ENCODE measurements at places on chromosomes 3 and 15.

DNA sequence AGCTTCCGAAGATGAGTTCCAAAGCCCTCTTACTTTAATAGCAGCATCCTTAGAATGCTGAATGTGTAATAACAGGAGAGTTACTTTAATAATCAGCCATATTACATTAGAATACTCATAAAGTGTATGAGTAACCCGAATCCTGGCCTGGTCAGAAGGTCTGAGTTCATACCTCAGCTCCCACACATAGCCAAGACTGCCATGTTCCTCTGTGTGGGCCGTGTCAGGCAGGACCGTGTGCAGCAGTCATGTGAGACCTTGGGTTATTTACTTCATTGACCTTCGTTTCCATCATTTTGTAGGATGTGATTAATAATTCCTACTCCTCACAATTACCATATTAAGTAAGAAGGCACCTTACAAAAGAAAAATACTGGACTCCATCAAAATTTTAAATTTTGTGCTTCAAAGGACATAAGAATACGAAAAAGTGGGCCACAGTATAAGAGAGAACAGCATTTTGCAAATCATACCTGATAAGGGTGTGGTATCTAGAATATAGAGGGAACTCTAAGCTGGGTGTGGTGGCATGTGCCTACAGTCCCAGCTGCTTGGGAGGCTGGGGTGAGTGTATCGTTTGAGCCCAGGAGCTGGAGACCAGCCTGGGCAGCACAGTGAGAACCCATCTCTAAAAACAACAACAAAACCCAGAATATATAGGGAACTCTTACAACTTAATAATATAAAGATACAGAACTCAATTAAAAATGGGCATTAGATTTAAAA, 163.4 kb downstream of the ATG7 start:
- no peaks in the 10 kb centered on the region for H3K27me3 ChIP-seq
- no peaks in the 10 kb centered on the region for H3K36me3 ChIP-seq
- H3K4me1 ChIP-seq = no peaks in the 10 kb centered on the region
- no peak for DNase-seq

DNA sequence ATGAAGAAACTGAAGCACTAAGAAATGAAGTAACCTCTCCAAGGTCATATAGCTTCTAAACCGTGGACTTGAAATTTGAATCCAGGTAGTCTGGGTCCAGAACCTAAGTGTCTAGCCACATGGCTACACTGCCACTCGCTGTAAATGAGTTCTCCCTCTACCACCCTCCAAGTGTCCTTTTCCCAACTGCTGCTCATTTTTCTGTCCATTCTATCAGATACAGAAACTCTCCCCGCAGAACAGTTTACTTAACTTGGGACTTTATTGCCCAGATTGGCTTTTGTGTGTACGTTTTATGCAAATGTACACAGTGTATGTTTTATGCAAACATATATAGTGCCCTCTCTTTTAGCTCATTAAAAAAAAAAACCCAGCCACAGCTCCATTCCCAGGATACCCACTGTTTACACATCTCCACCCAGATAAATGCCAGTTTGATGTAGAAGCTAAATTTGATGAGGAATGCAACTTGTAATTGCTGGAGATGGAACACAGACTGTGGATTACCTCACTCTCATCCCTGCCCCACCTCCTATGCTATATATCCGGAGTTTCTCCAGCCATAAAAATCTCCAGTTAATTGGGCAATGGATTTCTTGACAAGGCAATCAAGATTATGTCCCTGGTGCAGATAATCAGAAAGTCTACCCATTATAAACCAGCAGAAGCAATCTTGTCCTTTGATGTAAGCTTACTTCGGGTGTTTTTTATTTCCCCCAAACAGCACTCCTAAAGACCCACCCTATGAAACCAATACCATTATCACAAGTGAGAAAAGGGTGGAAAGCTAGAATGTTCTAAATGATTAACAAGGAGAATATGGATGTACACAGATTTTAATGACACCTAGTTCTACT, 42.0 kb downstream of the THBS1 start:
- no peaks in the 10 kb centered on the region for H3K27me3 ChIP-seq
- H3K4me3 ChIP-seq = no peak overlapping the region
- H3K36me3 ChIP-seq = no peaks in the 10 kb centered on the region
- no peak overlapping the region for H3K27ac ChIP-seq

- DNase-seq = no peak
- no peak overlapping the region for H3K27ac ChIP-seq
- H3K36me3 ChIP-seq = no peaks in the 10 kb centered on the region
- H3K4me3 ChIP-seq = no peak overlapping the region
- H3K27me3 ChIP-seq = no peaks in the 10 kb centered on the region
Observed at GRCh38 chr3:69712933-69713332, 26.3 kb upstream of the MITF start.

DNA sequence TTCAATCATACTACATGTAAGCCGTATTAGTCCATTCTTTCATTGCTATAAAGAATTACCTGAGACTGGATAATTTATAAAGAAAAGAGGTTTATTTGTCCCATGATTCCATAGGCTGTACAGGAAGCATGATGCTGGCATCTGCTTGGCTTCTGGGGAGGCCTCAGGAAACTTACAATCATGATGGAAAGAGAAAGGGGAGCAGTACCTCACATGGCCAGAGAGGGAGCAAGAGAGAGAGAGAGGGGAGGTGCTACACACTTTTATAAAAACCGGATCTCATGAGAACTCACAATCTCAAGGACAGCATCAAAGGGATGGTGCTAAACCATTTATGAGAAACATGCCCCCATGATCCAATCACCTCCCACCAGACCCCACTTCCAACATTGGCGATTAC, 14.3 kb upstream of the CLASP2 start:
- H3K4me1 ChIP-seq = no peaks in the 10 kb centered on the region
- H3K36me3 ChIP-seq = no peaks in the 10 kb centered on the region
- no peak overlapping the region for H3K27ac ChIP-seq

DNA sequence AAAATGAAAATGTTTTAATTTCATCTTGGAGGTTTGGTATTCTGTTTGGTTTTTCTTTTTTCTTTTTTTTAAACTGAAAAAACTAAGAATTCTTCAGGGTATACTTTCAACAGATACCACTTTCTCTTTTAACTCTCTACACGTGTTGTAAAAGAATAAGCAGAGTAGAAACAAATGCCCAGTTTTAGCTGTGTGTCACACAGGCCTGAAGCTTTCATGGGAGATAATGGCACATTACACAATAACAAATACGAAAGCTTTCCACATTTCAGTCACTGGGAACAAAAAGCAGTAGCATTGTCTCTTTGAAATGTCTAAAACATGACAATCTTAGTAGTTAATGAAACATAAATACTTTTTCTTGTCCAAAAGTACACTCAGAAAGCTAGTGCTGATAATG, 818.5 kb downstream of the TBL1XR1 start:
- no peak overlapping the region for H3K4me3 ChIP-seq
- H3K36me3 ChIP-seq = no peaks in the 10 kb centered on the region
- no peaks in the 10 kb centered on the region for H3K4me1 ChIP-seq
- no peak for DNase-seq

- no peaks in the 10 kb centered on the region for H3K27me3 ChIP-seq
- H3K4me3 ChIP-seq = no peak overlapping the region
- no peaks in the 10 kb centered on the region for H3K36me3 ChIP-seq
- peaks cover 13% of the 10 kb centered on the region for H3K4me1 ChIP-seq
- DNase-seq = no peak
Observed at GRCh38 chr3:56813653-56813960, 11.9 kb upstream of the ARHGEF3 start.

GRCh38 chr3:184227481-184227935, 1.9 kb upstream of the VWA5B2 start:
- H3K4me1 ChIP-seq = peaks cover 9% of the 10 kb centered on the region
- peaks cover 5% of the 10 kb centered on the region for H3K27me3 ChIP-seq
- H3K4me3 ChIP-seq = no peak overlapping the region
- H3K36me3 ChIP-seq = no peaks in the 10 kb centered on the region
- H3K27ac ChIP-seq = no peak overlapping the region

- no peaks in the 10 kb centered on the region for H3K36me3 ChIP-seq
- H3K27ac ChIP-seq = no peak overlapping the region
- DNase-seq = no peak
- H3K4me3 ChIP-seq = no peak overlapping the region
Observed at GRCh38 chr3:49535971-49536874, 18.1 kb upstream of the BSN start.

GRCh38 chr3:130838898-130839600, 54.8 kb upstream of the ATP2C1 start:
- no peaks in the 10 kb centered on the region for H3K4me1 ChIP-seq
- H3K27ac ChIP-seq = no peak overlapping the region
- no peaks in the 10 kb centered on the region for H3K36me3 ChIP-seq
- no peaks in the 10 kb centered on the region for H3K27me3 ChIP-seq
